ENCODE measurements at places on chromosomes 12 and 14. TPM values are rescaled to one million over a fixed set of nuclear protein-coding genes. Genes with fewer than 3 reads are reported as not detected.

The SPRING1 gene
- total RNA-seq = 23.1 TPM

The NGB gene
- total RNA-seq = 4.9 TPM

The ADAMTS20 gene
- total RNA-seq = 0.25 TPM

The TGM1 gene
- total RNA-seq = 0.49 TPM

The ADAM21 gene
- total RNA-seq = not detected

All from temporal lobe (tissue), 4 donors.